Activated naive CD4-positive, alpha-beta T cell treated with anti-CD3 and anti-CD28 coated beads for 36 hours (primary cell): ENCODE measurements at places on chromosomes 6 and 20. TPM values are rescaled to one million over a fixed set of nuclear protein-coding genes. Genes with fewer than 3 reads are reported as not detected.

The GSTA3 gene
- total RNA-seq, result not detected

The TFAP2C gene
- total RNA-seq, result not detected

The DSP gene
- total RNA-seq, result 0.22 TPM

The TP53TG5 gene
- total RNA-seq, result 0.59 TPM

The GUCA1A gene
- total RNA-seq, result not detected

The TBC1D32 gene
- total RNA-seq, result 8.2 TPM

The RAB32 gene
- total RNA-seq, result not detected

The LRRC1 gene
- 2.9 TPM for total RNA-seq

The PSMB9 gene
- total RNA-seq, result 238 TPM

The ANGPT4 gene
- total RNA-seq, result not detected

The FAM162B gene
- not detected for total RNA-seq

The RFX6 gene
- not detected for total RNA-seq

The DBNDD2 gene
- total RNA-seq, result 55.3 TPM

The CST2 gene
- total RNA-seq, result not detected

The ELOVL4 gene
- total RNA-seq, result 0.33 TPM

The PRSS16 gene
- 1.4 TPM for total RNA-seq

The HCRTR2 gene
- not detected for total RNA-seq

The TRERF1 gene
- 6.9 TPM for total RNA-seq

The RBPJL gene
- total RNA-seq, result not detected

The LHFPL5 gene
- total RNA-seq, result not detected
